ENCODE measurements at places on chromosomes 3 and 15. TPM values are rescaled to one million over a fixed set of nuclear protein-coding genes. Genes with fewer than 3 reads are reported as not detected.

The TMEM202 gene
- not detected for total RNA-seq

The TRPM1 gene
- total RNA-seq: not detected

The KLHL6 gene
- total RNA-seq: not detected

The LRTM1 gene
- not detected for total RNA-seq

The TMEM40 gene
- 0.42 TPM for total RNA-seq

The GOLGA6L10 gene
- 0.56 TPM for total RNA-seq

The PRR20G gene
- total RNA-seq: not detected

The UROC1 gene
- total RNA-seq: not detected

The CAMK2N2 gene
- total RNA-seq: 1.1 TPM

The UCN2 gene
- total RNA-seq: 14.2 TPM

The XCR1 gene
- not detected for total RNA-seq

The HYAL1 gene
- total RNA-seq: 0.31 TPM

The TYRO3 gene
- 15.0 TPM for total RNA-seq

The KCNMB3 gene
- total RNA-seq: 0.91 TPM

Data from A549 treated with DMSO at 1 μM for 4 hours (cell line).